ENCODE measurements at places on chromosomes 7 and 10.

DNA sequence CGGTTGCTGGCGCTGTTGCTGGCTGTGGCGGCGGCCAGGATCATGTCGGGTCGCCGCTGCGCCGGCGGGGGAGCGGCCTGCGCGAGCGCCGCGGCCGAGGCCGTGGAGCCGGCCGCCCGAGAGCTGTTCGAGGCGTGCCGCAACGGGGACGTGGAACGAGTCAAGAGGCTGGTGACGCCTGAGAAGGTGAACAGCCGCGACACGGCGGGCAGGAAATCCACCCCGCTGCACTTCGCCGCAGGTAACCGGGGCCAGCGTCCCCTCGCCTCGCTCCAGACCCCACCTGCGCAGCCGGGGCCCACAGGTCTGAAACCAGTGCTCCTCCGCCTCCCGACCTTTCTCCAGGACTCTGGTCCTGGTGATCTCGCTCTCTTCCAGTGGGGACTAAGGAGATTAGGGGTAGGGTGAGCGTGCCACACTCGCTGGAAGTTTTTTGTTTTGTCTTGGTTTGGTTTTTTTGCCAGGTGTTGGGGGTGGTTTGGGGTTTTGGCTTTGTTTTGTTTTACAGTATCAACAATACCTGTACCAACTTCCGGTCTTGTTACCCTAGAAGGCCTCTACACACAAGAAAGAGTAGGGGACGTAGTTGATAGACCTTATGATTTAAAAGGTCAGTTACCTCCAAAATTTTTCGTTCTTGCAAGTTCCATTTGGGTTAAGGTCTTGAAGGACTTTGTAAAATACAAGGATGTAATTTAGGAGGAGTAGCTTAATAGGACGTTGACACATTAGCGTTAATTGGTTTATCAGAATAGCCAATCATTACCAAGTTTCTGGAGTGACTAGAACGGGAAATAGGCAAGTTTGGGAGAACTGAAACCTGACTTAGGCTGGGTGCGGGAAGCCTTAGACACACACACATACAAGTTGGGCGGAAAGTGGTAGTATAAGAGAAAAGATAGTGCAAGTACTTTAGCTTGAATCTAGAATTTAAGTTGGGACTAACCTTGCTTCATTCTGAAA, 704 bp downstream of the TNKS2 start:
- peak; percentile 23 for DNase-seq

- no peak for DNase-seq
Measured at GRCh38 chr7:129471402-129471827, 30.9 kb upstream of the SMKR1 start.

DNA sequence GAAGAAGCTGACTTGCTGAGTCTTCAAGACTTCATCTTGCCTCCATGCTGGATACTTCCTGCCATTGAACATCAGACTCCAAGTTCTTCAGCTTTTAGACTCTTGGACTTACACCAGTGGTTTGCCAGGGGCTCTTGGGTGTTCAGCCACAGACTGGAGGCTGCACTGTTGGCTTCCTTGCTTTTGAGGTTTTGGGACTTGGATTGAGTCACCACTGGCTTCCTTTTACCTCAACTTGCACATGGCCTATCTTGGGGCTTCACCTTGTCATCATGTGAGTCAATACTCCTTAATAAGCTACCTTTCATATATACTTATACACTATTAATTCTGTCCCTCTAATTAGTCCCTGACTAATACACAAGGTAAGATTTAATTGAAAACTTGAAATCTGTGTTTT, 361.7 kb upstream of the SEMA3C start:
- DNase-seq = no peak

DNA sequence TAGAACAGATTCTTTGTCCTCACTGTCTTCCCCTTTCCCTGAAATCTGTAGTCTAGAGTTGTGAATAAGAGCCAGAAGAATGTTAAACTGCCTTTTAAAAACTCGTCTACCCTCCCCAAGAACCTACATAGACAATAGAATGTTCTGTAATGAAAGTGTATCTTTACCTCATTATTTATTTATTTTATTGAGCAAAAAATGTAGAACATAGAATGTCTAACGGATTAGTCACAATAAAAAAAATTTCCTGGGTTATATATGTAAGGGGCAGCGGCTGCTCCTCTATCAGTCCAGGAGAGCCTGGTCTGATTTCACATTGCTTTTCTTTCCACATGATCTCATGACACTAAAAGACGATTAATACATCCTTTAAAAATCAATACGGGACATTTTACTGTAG, 135.7 kb downstream of the SDK1 start:
- peak; percentile 57 for DNase-seq

DNA sequence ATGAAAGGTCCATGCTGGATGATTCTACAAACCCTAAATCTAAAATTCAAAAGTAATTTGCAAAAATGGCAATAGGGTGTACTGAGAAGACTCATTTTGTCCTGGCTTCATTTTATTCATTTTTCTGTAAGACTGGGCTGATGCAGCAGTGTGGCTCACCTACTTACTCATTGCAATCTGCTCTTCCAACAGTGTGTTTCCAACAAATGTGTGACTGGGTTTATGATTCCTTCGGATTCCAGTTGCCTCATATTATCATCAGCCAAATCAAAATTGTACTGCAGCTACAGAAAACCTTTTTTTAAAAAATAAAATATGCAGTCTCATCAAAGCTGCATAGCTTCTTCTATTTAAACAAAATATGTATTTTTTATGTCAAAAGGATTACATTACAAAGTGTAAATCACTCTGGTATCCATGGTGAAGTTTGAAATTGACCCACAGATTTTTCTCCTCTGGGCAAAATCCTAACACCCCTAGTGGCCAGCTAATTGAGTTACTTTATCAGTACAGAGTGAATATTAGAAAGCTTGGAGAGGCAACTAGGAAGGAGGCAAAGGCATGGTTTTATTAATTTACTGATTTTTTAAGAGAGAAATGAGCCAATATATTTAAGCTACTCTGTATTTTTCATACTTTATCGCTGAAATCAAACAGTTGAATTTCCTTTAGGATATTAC, 390.3 kb downstream of the MAGI2 start:
- DNase-seq = no peak

DNA sequence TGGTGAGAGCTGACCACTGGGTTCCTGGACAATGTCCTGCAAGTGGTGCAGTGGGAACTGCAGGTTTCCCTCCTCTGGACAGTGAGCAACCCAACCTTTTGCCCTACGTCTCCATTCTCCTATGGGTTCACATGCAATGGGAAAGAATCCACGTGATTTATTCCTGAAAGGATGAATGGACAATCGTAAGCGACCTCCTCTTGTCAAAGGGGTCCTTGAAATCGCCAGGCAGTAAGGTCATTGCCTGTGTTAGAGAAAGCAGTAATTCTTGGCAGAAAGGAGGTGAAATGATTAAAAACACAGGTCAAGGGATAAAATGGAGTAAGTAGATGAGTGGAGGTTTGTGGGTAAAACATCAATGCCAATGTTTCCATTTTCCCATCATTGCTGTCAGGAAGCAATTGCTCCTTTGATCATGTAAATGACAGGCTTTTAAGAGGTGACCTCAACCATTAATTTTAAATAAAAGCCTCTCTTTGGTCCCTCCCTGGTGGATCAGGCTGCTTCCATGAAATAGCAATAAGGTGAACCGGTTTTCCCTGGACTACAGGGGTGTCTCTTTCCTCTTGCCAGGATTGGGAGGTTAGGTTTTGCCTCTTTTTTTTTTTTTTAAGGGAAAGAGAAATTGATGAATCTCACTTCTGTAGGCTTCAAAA, 330.0 kb upstream of the PRKCQ start:
- DNase-seq = no peak

GRCh38 chr7:106183952-106184351, 71.8 kb upstream of the SYPL1 start:
- no peak for DNase-seq
